ENCODE measurements at places on chromosomes 1 and 21. TPM values are rescaled to one million over a fixed set of nuclear protein-coding genes. Genes with fewer than 3 reads are reported as not detected.

- DNase-seq: no peak
These were observed 179.9 kb upstream of the ZNF644 start for GRCh38 chr1:91201694-91202093.

DNA sequence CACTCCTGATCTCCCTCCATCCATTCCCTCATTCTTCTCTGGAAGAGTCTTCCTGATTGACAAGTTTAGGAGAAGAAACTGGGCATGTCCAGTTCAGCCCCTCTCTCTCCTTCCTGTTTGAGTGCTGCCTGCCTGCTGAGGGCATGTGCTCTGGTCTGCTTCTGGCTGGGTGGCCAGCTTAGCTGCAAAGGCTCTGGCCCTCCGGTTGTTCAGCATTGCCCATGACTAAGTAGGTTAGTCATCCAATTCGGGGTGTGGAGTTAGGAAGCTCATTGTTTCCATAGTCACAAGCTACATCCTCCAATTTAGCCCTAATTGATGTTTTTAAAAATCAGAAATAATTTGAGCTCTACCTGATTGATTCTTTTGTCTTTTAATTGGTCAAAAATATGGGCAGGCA, 25.6 kb upstream of the PLA2G2E start:
- peak; percentile 16 for DNase-seq

DNA sequence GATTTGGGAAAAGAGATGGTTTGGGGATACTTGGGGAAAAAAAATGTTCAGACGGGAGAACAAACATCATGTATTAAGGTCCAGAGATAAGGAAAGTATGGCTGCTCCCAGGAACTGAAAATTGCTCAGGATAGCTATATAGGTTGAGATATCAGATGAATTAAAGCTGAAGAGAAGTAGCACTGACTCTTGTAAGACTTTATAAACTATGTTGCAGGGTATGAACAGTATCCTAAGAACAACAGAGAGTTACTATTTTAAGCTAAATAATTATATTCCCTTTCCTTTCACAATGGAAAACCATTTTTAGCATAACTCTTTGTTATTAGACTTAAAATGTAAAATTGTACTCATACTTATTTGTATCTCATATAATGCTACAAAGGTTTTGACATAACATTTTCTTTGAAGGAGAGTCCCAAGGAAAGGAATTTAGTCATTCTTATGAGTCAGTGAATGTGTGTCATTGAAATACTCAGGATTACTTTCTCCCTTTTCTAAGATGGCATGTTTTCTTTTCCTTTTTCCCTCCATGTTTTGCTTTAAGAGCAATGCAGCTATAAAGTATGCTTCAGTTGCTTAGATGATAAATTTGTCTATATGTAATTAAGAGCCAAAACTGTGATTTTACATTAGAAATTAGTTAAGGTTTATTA, 139.4 kb upstream of the KIAA1614 start:
- DNase-seq: peak; percentile 13

- DNase-seq: peak; percentile 84
These were observed 5.2 kb upstream of the ERRFI1 start for GRCh38 chr1:8031176-8031785.

- no peak for DNase-seq
These were observed 68.6 kb upstream of the VAV3 start for GRCh38 chr1:108033550-108033951.

DNA sequence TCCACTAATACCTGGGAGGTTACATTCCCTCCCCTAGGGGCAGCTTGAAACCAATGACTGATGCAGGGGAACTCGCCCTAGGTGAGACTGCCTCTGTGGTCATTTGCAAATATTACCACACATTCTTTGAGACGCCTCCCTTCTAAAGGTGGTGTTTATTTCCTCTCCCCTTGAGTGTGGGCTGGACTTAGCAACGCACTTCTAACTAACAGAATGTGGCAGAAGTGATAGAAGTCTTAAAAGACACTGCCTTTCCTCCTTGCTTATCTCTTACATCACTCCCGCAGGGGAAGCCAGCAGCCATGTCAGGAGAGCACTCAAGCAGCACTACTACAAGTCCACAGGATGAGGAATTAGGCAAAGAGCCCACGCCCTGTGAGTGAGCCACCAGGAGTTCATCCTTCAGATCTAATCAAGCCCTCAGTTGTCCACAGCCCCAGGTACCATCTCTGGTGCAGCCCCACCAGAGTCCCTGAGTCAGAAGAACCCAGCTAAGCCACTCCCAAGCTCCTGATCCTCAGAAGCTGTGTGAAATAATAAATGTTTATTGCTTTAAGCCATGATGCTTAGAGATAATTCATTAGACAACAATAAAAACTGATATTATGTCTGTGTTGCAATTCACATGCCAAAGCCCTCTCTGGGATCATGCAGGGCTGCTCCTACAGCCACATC, 14.8 kb upstream of the MATN1 start:
- DNase-seq: no peak

DNA sequence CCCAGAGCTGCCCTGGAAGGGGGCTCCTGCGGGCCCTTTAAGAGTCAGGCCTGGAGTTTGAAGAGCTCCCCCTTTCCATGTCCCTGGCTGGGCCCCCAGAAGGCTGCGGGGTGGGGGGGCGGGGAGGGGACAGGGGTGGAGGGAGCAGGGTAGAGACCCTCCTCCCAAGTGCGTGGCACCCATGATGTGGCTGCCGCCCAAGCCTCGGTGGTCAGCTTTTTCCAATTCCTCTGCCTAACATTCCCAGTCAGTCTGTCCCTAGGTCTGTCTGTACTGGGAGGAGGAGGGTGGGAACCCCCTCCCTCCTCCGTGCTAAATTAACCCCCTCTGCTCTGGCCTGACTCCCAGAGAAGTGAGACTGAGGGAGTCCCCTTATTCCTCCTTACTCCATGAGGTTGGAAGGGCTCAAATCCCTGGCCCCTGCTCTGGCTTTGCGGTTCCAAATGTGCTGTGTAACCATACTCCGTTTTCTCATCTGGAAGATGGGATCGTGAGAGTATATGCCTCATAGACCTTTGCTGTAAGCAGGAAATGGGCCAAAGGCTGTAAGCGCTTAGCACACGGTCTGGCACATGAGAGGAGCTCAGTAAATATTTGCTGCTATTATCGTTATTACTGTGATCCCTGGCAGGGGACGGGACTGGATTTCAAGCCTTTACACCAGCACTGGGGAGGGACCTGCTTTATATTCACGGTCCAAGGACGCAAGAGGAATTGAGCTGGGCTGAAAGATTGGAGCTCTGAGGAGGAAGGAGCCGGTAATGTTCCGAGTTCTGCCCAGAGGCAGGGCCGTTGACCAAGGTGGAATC, 658 bp upstream of the COL16A1 start:
- DNase-seq: peak; percentile 85

DNA sequence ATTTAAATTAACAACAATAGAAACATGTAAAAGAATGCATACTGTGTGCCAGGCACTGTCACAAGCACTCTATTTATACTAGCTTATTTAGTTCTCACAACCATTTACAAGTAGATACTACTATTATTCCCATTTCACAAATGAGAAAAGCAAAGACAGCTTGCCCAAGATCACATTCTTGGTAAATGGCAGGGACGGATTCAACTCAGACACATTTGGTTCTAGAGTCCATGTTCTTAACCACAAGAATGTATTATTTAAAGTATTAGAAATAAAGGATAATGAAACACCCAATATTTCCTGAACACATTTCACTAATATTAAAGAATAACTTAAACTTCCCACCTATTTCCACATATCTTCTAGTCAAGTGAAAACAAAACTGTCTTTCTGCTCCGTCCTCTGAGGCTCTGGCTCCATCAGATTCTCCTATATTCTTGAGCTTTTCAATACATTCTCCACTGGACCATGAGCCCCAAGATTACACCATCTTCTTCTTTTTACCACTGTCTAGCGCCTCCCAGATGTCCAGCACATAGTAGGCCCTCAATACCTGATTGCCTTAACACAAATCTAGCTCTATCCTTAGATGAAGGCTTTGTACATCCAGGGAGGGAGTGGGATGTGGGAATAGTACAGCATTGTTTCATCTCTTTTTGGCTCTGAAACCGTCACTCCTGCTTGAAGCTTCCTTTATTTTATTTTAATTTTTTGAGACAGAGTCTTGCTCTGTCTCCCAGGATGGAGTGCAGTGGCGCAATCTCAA, 29.3 kb downstream of the SOD1 start:
- DNase-seq: no peak

DNA sequence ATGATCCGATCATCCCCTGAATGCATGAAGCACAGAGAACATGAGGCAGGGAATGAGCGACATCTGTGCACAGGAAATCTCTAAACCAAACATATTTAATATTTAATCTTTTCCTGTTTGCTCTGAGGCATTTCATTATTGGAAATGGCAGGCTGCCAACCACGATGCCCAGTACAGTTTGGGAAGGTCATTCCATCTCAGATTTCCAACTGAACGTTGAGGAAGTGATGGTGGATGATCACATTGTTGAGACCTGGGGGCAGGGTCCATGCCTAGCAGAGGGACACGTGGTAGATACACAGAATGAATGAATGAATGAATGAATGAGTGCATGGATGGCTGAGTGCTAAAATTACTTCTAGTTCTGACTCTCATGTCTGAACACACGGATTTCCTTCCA, 15.9 kb upstream of the FASLG start:
- DNase-seq: no peak

- no peak for DNase-seq
These were observed 120.3 kb downstream of the ATG4C start for GRCh38 chr1:62903982-62904855.

- DNase-seq: no peak
These were observed 61.9 kb downstream of the KIAA0040 start for GRCh38 chr1:175130649-175131045.

- DNase-seq: no peak
These were observed 40.6 kb upstream of the LRP8 start for GRCh38 chr1:53368314-53369033.

GRCh38 chr1:43292216-43292615, 6.8 kb upstream of the C1orf210 start:
- DNase-seq: no peak

GRCh38 chr1:92356956-92357355, 58.1 kb downstream of the RPAP2 start:
- DNase-seq: peak; percentile 92

- no peak for DNase-seq
These were observed 30.4 kb downstream of the SLC30A10 start for GRCh38 chr1:219897914-219898313.

GRCh38 chr1:23149114-23149513, 19.5 kb downstream of the LUZP1 start:
- no peak for DNase-seq

- no peak for DNase-seq
These were observed 33.6 kb downstream of the SOAT1 start for GRCh38 chr1:179327196-179327595.

DNA sequence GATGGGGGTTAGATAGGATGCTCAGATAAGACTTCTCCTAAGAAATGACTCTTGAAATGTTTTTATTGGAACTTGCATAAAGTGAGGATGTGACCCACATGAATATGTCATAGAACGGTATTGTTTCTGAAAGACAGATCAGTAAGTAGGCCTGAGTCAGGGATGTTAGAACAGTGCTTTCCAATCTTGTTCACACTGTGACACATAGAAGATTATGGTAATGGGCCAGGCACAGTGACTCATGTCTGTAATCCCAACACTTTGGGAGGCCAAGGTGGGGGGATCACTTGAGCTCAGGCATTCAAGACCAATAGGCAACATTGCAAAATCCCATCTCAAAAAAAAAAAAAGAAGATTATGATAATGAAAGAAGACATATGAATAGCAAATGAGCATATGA, 32.9 kb downstream of the FMO4 start:
- DNase-seq: no peak

DNA sequence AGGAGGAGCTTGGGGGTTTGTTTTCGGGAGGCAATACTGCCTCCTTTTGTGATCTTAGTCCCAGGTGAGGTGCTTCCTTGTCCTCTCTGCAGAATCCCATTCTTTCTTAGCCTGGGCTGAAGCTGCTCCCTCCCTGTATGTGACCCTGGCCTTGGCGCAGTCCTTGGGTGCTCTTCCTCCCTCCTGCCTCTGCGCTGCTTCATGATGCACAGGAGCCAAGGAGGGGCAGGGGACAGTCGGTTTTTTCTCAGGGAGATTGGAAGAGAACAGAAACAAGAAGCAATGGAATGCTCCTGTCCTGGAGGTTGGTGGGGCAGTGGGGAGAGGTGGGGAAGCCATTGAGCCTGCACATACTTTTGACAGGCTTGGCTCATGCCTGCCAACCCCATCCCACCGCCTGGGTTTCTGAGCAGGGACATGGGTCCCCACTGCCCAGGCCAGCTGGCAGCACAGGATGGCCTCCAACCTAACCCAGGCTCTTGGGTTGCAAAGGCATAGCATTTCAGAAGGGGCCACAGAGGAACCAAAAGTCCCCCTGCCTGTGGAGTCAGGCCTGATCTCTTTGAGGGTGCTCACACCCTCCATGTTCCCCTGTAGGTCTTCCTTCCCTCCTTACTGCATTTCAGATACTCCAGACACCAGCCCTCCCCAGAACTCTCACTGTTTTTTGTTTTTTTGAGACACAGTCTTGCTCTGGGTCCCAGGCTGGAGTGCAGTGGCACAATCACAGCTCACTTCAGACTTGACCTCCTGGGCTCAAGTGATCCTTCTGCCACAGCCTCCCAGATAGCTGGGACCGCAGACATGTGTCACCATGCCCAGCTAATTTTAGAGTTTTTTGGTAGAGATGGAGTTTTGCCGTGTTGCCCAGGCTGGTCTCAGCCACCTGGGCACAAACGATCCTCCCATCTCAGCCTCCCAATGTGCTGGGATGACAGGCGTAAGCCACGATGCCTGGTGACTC, 16.1 kb downstream of the IL6R start:
- DNase-seq: no peak

Gene ADAMTS5
- 12.6 TPM for total RNA-seq

Gene OR2T29
- total RNA-seq: not detected

Gene ADGRL2
- total RNA-seq: 11.6 TPM

Gene S100A7A
- not detected for total RNA-seq

Gene SPAG17
- total RNA-seq: 0.32 TPM

Gene OVAAL
- total RNA-seq: not detected

Gene GPR37L1
- under 0.01 TPM for total RNA-seq

Gene SLAMF1
- total RNA-seq: not detected

Gene CEP350
- 72.1 TPM for total RNA-seq

Gene ELAVL4
- not detected for total RNA-seq

Gene VTCN1
- total RNA-seq: not detected

Gene FAM72A
- total RNA-seq: 2.3 TPM

Gene PCNT
- 21.6 TPM for total RNA-seq

Gene CA6
- not detected for total RNA-seq

All from fibroblast of villous mesenchyme (primary cell).